A549 treated with RU486 at 1 μM for 4 hours (cell line): ENCODE measurements at places on chromosomes 7 and 10. TPM values are rescaled to one million over a fixed set of nuclear protein-coding genes. Genes with fewer than 3 reads are reported as not detected.

The MYH16 gene
- total RNA-seq = 0.51 to 0.77 TPM (median 0.66 TPM) in 5 replicates

The SAP25 gene
- 0.42 to 0.76 TPM (median 0.55 TPM) in 3 of 5 replicates, not detected in the others for total RNA-seq

The HTR5A gene
- total RNA-seq = not detected in 5 replicates

The ZPBP gene
- not detected in 5 replicates for total RNA-seq

The TECTB gene
- total RNA-seq = not detected in 5 replicates

The GHRHR gene
- total RNA-seq = 0.29 TPM in 1 of 5 replicates, not detected in the others

The FAM25A gene
- total RNA-seq = not detected in 5 replicates
